ENCODE measurements at places on chromosomes 5 and 9. TPM values are rescaled to one million over a fixed set of nuclear protein-coding genes. Genes with fewer than 3 reads are reported as not detected.

Gene CRHBP
- not detected for polyA plus RNA-seq

DNA sequence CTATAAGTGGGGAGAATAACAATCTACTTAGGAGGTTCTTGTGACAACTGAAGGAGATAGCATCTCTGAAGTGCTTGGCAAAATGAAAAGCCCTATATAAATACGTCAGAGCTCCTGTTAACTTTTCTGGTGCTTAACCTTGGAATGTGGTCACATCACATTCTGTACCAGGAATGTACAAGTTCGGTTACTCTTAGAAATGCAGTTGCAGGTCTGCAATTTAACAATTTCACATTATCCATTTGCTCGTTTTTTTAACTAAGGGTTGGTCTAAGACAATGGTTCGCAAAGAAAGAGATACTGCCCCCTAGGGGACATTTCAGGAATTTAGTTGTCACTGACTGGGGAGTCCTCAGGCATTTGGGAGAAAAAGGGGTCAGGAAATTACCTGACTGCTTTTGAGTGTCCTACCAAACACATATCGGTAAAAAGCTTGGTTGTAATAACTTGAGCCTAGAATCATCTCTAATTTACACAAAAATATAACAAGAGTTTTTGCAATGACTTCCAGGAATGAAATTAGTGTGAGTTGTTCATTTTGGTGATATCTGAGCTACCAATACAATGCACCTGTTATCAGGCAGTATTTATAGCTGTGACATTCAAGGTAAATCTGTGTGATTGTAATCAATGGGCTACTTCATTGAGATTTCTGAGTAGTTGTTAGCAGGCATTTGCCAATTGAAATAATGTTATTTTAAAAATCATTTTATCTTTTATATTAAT is 5.4 kb upstream of the HBEGF start:
- DNase-seq = no peak

GRCh38 chr5:35518104-35518503 is 99.6 kb upstream of the SPEF2 start:
- DNase-seq = peak; percentile 70

GRCh38 chr9:137172901-137173795 is 1.3 kb upstream of the TMEM210 start:
- no peak for DNase-seq

Gene SPATA31E1
- polyA plus RNA-seq = not detected

Gene F2RL2
- 0.27 TPM for polyA plus RNA-seq

- DNase-seq = no peak
These were observed 2228.7 kb upstream of the WWC1 start for GRCh38 chr5:166062719-166063118.

Gene TRAF1
- 73.0 TPM for polyA plus RNA-seq

DNA sequence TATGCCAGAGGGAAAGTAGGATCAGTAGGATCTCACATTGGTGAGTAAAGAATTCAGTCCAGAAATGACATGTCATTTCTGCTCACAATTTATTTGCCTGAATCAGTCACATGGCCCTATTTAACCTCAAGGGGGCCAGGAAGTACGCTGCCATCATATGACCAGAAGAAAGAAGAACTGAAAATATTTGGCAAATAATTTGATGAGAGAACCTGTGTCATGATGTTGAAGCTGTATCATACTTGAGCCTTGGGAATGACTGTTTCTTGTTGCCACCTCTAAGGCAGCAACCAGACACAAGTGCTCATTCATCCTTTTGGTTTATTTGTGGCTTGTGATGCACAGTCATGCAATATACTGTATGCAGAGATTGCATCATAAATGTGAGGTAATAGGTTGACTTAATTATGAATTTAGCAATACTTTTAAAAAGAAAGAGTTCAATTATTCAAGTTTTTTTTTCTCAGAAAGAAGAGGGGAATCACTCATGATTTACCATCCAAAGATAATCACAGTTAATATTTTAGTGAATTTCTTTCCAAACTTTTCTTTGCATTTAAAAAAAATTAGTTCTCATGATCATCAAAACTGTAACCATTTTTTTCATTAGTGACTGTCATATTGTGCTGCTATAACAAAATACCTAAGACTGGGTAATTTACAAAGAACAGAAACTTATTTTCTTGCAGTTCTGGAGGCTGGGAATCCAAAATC is 8.2 kb upstream of the ZFYVE16 start:
- DNase-seq = peak; percentile 43

- DNase-seq = no peak
These were observed 50.4 kb downstream of the ACO1 start for GRCh38 chr9:32434892-32435291.

Gene CCDC183
- 0.55 TPM for polyA plus RNA-seq

DNA sequence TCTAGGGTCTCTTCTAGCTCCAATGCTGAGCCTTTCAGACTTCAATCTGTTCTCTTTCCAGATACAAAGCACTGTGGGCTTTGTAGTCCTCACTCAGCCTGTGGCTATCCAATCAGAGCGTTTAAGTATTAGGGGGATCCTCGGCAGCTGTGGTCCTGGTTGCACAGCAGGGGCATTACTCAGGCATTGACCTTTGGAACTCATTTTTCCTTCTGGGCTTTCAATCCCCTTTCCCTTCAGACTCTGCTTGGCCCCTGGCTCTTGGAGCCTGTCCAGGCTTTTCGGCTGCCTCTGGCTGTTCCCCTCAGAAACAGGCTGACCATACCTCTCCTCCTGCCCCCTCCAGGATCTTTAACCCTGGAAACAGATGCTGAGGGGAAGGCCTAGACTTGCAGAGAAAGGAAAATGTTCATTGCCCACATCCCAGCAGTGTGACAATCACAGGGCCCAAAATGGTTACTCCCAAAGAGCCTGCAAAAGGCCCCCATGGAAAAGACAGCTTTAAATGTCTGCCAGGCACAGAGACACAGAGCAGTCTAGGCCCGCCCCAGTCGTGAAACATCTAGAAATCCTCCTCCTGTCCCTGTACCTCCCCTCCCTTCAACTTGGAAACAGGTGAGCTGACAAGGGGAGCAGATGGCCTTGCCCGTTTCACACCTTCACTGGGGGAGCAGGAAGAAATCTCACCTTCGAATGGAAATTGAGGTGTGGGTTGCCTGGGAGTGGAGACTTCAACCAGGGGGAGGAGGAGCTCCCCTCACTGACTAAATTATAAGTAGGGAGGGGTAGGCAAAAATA is 13.7 kb downstream of the C1QTNF2 start:
- DNase-seq = no peak

- DNase-seq = no peak
These were observed 1.6 kb downstream of the LMX1B start for GRCh38 chr9:126615245-126615790.

GRCh38 chr5:88092358-88092757 is 176.3 kb downstream of the TMEM161B start:
- DNase-seq = no peak

DNA sequence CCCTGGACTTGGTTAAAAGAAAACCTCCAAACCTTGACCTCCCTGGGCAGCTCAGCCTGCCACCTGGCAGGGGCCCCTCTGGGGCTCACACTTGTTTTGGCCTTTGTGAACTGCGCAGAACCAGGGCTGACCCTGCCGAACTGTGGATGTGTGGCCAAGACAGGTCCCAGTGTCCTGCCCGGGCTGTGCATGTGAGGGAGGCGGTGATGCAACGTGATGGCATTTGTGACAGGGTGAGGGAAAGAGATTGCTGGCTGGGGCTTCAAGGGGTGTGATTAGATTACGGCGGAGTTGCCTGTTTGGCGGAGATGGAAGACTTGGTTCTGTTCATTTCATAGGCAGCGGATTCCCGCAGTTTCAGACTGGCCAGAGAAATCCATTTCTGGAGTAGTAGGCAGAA is 30.4 kb upstream of the NKX2-5 start:
- DNase-seq = no peak

- DNase-seq = no peak
These were observed 1176.3 kb downstream of the CDH18 start for GRCh38 chr5:18811661-18812060.

Gene PFN3
- polyA plus RNA-seq = not detected

GRCh38 chr5:110134963-110135935 is 445.5 kb downstream of the MAN2A1 start:
- no peak for DNase-seq

DNA sequence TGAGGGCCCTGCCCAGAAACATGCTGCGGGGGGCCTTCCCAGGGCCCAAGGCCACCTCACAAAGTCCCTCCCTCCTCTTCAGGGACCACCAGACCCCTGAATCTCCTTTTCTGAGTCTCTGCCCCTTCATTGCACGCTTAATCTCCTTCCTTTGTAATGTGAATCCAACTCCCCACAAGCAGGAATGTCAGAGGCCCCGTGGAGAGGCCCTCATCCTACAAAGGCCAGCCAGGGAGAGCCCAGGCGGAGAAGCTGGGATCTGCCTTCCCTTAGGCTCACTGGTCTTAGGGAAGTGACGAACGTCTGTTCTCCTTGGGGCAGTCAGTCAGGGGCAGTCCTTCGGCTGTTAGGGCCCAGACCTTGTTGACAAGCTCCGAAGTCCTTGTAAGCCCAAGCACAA is 2.3 kb downstream of the SMIM33 start:
- no peak for DNase-seq

DNA sequence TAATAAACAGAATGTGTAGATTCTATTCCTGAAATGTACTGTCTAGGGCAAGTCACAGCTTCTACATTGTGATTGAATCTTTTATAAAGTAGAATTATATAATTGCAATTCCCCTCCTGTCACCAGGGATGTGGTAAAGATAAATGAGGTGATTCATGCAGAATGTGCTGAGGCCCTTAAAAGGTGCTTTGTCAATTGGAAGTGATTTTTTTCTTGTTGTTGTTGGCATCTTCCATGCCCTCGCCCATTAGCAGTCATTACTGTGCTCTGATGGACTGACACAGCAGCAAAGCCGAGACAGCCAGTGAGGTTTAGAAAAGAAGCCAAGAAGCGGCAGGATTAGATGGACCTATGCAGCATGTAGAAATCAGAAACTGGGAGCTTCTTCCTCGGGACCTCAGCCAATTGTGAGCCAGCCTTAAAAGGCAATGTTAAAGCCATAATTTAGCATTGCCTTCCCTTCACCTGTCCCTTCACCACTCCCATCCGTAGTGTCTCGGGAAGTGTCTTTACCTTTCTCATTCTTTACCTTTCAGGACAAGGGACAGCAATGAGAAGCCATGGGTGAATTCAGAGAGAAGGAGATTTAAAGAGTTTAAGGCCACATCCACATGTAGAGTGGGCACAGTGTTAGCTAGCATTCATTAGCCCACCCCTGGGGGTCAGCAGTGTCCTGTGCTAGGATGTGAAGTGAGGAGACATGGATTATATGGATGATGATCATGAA is 257.8 kb downstream of the PLK2 start:
- DNase-seq = no peak

Gene SUSD1
- 4.4 TPM for polyA plus RNA-seq

- no peak for DNase-seq
These were observed 235.9 kb downstream of the FER start for GRCh38 chr5:108983461-108984092.

Gene TUSC1
- polyA plus RNA-seq = not detected

GRCh38 chr9:88835772-88836171 is 155.5 kb upstream of the S1PR3 start:
- DNase-seq = no peak

Gene KIF24
- 6.0 TPM for polyA plus RNA-seq

- DNase-seq = no peak
These were observed 208.1 kb downstream of the GNA14 start for GRCh38 chr9:77440057-77440456.

Gene BSPRY
- polyA plus RNA-seq = 4.1 TPM

Gene TMEM8B
- 4.3 TPM for polyA plus RNA-seq

GRCh38 chr5:126527892-126528291 is 67.1 kb downstream of the ALDH7A1 start:
- no peak for DNase-seq

GRCh38 chr5:44919560-44919959 is 110.8 kb downstream of the MRPS30 start:
- no peak for DNase-seq

DNA sequence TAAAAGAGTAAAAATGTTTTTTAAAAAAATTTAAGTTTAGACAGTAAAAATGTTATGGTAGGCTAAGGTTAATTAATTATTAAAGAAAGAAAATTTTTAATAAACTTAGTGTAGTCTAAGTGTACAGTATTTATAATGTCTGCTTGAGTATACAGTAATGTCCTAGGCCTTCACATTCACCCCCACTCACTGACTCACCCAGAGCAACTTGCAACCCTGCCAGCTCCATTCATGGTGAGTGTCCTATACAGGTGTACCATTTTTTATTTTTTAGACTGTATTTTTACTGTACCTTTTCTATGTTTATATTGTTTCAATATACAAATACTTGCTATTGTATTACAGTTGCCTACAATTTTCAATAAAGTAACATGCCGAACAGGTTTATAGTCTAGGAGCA is 234.1 kb downstream of the AUH start:
- DNase-seq = no peak

Gene RAB14
- polyA plus RNA-seq = 66.9 TPM

GRCh38 chr9:100619194-100619593 is 41.3 kb downstream of the CAVIN4 start:
- DNase-seq = no peak

Gene CBY3
- 0.61 TPM for polyA plus RNA-seq

Gene PCDHAC2
- not detected for polyA plus RNA-seq

DNA sequence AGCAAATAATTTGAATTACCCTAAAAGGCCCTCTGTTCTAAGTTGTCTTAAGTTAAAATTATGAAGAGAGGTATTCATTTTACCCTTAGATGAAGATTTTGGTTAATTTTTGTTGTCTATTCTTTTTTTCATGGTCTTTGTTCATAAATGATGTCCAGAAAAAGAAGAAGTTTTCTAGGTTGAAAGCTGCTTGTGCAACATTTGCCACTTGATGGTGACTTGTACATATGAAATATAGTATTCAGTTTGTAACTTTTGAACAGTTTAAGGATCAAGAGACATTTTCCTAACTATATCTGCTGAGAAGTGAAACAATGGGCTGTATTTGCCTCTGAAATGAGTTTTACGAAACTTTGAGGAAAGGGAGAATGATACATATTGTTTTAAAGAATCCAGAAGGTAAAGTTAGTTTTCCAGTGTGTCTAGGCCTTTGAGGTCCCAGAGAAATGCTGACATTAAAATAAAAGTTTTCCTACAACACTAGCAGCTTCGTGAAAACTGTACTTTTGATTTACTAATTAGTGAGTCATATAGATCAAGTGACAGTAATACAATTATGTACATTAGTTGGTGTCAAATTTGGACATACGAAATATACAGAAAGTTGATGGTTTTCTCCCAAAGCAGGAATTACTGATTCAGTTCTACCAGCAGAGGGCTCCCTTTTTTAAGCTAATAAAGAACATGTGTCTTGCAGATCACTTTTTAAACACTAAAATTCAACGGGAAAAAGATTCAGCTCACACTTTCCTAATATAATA is 70.5 kb downstream of the PIK3R1 start:
- no peak for DNase-seq

GRCh38 chr9:121443981-121444380 is 55.7 kb downstream of the GGTA1 start:
- DNase-seq = no peak

- no peak for DNase-seq
These were observed 12.9 kb downstream of the TJP2 start for GRCh38 chr9:69186841-69187611.

Gene KCNT1
- not detected for polyA plus RNA-seq
